Left ventricle myocardium inferior (tissue), 1 donor: ENCODE measurements at places on chromosomes 7 and 10.

DNA sequence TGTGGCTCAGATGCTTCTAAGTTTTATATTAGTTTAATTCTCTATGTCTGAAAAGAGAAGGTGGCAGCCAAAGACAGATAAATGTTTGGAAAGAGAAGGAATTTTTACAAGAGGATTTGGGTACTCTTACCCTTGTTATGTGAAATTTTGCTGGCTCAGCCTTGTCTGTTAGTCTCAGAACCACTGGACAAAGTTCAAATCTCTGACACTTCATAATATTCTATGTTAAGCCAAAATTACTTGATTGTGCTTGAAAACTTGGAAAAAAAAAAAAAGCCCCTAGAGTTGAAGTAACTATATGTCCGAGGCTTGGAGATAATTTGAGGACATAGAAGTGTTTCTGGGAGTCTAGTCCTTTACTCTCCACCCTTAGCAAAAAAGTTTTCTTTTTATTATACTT, 1079.3 kb upstream of the LRRTM3 start:
- no peak for DNase-seq

GRCh38 chr10:46520941-46521340, 35.5 kb downstream of the GPRIN2 start:
- DNase-seq, result peak; percentile 17

GRCh38 chr10:3051692-3052091, 15.7 kb upstream of the PFKP start:
- DNase-seq, result no peak

DNA sequence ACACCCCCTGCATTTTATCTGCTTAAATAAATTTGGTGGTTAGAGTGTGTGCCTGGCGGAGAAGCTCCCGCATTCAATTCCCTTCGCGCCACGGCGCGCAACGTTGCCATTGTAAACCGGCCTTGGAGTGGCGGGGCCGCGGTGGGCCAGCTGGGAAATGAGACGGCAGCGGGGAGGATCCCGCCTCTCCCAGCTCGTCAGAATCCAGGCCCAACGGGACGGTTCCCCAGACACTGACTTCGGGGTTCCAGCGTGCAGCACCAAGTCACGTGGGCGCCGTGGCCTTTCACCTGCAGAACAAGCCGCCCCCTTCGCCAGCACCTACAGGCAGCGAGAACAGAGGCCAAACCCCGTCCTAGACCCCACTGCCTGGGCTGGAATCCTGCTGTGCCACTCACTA, 103.4 kb downstream of the GRID1 start:
- no peak for DNase-seq

DNA sequence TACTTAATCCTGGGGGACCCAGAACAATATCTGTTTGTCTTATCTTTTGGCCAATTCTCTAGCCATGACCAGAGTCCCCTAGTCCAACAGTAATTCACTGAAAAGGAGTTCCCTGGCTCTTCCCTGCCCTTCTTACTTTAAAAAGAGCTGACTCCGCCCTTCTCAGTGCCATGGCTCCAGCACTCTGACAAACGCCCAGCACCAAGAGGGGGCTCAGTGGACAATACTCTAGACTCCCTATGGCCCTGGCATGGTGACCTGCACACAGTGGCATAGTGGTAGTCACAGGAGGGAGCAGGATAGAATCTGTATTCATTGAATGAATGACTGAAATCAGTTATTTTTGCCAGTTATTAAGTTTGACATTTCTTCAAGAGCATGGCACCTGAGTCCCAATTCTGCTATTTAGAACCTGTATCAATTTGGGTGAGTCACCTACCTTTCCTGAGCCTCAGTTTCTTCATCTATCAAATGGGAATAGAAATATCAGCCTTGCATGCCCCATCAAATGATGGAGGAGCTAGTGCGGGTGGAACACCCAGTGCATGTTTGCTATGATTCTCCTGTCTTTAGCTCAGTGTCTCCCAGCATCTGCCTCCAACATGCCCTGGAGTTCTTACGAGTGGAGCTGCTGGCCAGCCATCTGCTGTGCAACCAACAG, 69.4 kb downstream of the CLEC2L start:
- no peak for DNase-seq

GRCh38 chr7:90877201-90877600, 281.1 kb downstream of the CDK14 start:
- DNase-seq, result no peak

DNA sequence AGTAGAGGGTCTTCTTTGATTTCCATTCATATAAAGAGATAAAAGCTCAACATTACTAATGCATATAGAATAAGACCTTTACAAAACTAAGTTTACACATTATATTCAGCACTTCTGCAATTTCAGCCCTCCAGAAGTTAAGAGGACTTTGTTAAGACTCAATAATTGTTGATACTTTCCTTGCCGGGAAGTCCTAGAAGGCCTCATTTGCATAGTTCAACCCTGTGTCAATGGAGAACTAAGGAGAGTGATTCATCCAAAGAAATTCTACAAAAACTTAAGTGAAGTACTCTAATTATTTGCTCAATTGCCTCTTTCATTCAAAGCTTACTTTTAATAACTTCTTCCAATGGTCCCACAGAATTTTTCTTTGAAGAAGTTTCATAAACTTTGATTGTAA, 1060.3 kb upstream of the CELF2 start:
- DNase-seq, result no peak

- DNase-seq, result no peak
Observed at GRCh38 chr10:98266647-98267046, 1.3 kb downstream of the LOXL4 start.

GRCh38 chr10:110214371-110214826, 7.0 kb downstream of the MXI1 start:
- DNase-seq, result no peak

- DNase-seq, result no peak
Observed at GRCh38 chr10:109886781-109887140, 36.5 kb downstream of the XPNPEP1 start.

- DNase-seq, result peak; percentile 37
Observed at GRCh38 chr7:16421333-16422102, at the start of gene CRPPA. CRPPA (minus strand) TSS chr7:16421538; CDS start chr7:16421322, 216 bp downstream.

DNA sequence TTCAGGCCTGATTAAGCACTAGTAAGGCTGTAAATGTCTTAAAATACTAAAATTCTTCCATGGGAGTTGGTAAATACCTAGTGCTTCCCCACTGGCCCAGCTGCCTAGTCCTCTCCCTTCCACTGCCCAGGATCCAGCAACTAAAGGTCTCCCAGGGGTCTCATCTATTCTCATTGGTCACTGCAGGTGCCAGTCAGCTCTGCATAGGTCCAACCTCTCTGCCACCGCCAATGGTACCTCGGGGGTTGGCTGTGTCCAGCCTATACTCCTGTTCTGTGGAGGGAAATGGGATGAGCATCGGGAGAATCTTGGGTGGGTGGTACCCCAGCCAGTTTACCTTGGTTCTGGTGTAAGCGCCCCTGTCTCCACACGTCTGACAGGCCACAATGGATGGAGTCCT, 6.1 kb upstream of the CREB5 start:
- no peak for DNase-seq

DNA sequence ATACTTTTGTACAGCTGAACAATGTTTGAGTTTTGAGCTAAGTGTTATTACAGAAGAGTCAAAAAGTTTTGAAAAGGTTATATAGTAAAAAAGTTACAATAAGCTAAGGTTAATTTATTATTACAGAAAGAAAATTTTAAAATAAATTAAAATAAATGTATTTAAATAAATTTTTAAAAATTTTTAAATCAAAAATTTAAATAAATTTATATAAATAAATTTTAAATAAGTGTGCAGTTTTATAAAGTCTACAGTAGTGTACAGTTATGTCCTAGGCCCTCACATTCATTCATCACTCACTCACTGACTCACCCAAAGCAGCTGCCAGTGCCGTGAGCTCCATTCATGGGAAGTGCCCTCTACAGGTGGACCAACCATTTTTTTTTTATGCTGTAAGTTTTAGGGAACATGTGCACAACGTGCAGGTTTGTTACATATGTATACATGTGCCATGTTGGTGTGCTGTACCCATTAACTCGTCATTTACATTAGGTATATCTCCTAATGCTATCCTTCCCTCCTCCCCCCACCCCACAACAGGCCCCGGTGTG, 462.9 kb upstream of the ZMIZ1 start:
- DNase-seq, result no peak
